HT1080 (cell line): ENCODE measurements at places on chromosomes 6 and 20. TPM values are rescaled to one million over a fixed set of nuclear protein-coding genes. Genes with fewer than 3 reads are reported as not detected.

GRCh38 chr20:44598423-44599305 lies 16.3 kb downstream of the PKIG start:
- peak; percentile 79 for DNase-seq

DNA sequence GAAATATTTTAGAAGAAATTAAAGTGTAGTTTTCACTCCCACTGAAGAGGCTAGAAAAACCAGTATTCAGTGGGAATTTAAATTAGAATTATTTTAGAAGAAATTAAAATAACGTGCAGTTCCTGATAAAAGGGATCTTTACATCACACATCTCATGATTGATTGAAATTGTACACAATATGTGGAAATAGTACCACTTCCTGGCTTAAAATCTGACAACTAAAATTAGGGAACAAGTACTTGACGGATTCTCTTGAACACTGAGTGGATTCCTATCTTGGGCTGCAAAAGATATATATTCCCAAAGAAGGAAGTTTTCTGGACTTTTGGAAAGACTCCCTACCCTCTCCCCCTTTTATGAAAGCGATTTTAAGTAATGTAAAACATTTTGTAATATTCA lies 14.6 kb upstream of the MTCL3 start:
- DNase-seq = no peak

GRCh38 chr20:5608442-5609161 lies 141.6 kb upstream of the SHLD1 start:
- DNase-seq = peak; percentile 26

DNA sequence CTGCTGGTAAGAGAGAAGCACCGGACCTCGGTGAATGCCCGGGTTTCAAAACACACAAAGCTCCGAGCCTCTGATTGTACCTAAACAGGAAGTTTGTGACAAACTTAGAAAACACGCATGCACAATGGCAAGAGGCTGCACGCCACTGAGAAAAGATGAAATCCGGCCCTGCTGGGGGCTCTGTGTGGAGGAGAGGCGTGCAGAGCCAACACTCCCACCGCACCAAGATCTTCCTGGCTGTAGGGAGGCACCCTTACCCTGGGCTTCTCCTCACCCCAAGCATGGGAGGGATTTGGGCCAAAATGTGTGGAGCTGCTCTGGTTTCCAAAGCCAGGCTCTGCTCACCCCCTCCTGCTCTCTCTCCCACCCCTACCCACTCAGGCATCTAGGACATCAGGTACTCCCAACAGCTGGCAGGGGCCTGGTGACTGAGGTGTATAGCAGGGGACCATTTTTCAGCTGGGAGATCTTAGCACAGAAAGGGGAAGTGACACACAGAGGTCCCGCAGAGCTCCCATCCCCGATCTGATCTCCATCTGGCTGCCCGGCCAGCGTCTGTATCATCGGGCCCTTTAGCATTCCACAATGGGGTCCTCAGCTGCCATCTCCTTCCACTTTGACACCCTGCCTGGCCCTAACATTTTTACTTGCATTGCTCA lies 84.2 kb downstream of the TRERF1 start:
- DNase-seq = no peak

- DNase-seq = no peak
These were observed 114.1 kb downstream of the HS3ST5 start for GRCh38 chr6:114228675-114229074.

- DNase-seq = no peak
These were observed 195.2 kb upstream of the SASH1 start for GRCh38 chr6:148147463-148147830.

DNA sequence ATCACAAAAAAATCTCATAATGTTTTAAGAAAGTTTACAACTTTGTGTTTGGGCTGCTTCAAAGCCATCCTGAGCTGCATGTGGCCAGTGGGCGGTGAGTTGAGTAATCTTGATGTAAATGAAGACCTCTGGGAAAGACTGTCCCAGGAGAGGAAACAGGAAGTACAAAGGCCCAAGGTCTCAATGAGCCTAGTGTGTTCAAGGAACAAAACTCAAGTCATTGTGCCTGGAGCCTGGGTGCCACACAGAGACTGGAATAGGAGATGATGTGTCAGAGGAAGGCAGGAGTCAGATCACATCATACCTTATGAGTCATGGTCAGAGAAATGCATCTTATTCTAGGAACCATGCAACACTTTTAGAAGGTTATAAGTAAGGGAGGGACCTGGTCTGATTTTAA lies 51.5 kb downstream of the COL19A1 start:
- DNase-seq = peak; percentile 98

Gene HLA-DQB2
- total RNA-seq = not detected in 2 replicates

Gene TMEM74B
- 0.29 and 0.50 TPM in 2 replicates for total RNA-seq

Gene PRDM13
- total RNA-seq = not detected in 2 replicates
